Fibroblast of mammary gland (primary cell): ENCODE measurements at places on chromosomes 13 and 19.

DNA sequence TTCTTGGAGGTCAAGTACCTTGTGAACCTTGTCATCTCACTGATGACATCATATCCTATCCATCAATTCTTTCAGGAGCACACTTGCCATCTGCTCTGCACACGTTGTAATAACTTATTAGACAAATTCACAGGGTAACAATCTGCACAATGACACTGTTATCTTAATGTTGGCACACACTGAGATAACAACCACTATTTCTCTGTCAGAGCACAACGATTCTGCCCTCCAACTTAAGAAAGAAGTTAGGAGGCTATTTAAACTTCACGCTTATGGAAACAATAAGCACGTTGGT, 351.3 kb downstream of the DACH1 start:
- DNase-seq, result no peak

- DNase-seq, result peak; percentile 33
These were observed 1193.8 kb downstream of the SLITRK1 start for GRCh38 chr13:82688400-82688994.

- no peak for DNase-seq
These were observed 22.2 kb upstream of the ZNF100 start for GRCh38 chr19:21789466-21790085.

- no peak for DNase-seq
These were observed 54.0 kb upstream of the MYO16 start for GRCh38 chr13:108575430-108575829.
